HuH-7 (cell line): ENCODE measurements at places on chromosomes 5 and 9.

GRCh38 chr5:14241141-14241540, 98.0 kb downstream of the TRIO start:
- DNase-seq = no peak

DNA sequence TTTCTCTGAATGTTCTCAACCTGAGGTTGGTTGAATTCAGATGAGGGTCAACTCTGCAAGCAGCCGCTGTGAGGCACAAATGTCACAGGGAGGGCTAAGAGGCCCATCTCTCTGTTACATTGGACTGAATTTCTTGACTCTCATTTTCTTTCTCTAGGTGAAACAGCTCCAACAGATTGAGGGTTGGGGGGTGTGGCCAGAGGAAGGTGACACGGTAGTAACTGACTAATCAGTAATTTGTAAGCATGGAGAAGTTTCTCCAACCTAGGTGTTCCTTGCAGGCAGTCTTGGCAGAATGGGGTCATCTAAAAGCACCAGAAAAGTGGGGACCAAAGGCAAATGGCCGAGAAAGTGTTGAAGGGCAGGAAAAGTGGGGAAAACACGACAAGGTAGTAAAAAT, 16.8 kb downstream of the CCT5 start:
- no peak for DNase-seq

GRCh38 chr5:111680737-111681413, 76.1 kb downstream of the NREP start:
- DNase-seq = peak; percentile 33

GRCh38 chr5:34930462-34930844, 1.1 kb downstream of the DNAJC21 start:
- no peak for DNase-seq

DNA sequence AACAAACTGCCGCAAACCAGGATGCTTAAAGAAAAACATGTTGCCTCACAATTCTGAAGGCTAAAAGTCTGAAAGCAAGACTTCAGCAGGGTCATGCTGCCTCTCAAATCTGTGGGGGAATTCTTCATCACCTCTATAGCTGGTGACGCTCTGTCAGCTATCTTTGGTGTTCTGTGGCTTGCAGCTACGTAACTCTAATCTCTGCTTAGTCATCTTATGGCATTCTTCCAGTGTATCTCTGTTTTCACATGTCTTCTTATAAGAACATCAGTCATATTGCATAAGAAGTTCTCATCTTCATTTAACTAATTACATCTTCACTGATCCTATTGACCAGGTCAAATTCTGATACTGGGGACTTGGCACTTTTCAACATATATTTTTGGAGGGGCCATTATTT, 243.0 kb downstream of the CDH10 start:
- DNase-seq = no peak

DNA sequence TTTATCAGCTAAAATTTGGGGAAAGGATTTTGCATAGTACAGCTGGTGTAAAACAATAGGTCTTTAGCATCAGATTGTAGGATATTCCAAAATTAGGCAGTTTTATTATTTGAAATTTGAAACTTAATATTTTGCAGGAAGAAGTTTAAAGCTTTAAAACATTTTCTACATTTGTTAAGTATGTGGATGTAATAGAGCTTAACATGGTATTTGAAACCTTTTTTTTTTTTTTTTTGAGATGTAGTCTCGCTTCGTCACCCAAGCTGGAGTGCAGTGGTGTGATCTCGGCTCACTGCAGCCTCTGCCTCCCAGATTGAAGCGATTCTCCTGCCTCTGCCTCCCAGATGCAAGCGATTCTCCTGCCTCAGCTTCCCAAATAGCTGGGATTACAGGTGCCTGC, 2.9 kb downstream of the DENND4C start:
- DNase-seq = no peak

GRCh38 chr5:119439140-119439631, 13.1 kb upstream of the HSD17B4 start:
- DNase-seq = no peak

GRCh38 chr5:170865622-170866021, 3.8 kb downstream of the RANBP17 start:
- no peak for DNase-seq

- DNase-seq = no peak
These were observed 202.8 kb downstream of the CWC27 start for GRCh38 chr5:64971513-64971912.

GRCh38 chr9:137278061-137278701, 655 bp downstream of the TOR4A start:
- DNase-seq = no peak

DNA sequence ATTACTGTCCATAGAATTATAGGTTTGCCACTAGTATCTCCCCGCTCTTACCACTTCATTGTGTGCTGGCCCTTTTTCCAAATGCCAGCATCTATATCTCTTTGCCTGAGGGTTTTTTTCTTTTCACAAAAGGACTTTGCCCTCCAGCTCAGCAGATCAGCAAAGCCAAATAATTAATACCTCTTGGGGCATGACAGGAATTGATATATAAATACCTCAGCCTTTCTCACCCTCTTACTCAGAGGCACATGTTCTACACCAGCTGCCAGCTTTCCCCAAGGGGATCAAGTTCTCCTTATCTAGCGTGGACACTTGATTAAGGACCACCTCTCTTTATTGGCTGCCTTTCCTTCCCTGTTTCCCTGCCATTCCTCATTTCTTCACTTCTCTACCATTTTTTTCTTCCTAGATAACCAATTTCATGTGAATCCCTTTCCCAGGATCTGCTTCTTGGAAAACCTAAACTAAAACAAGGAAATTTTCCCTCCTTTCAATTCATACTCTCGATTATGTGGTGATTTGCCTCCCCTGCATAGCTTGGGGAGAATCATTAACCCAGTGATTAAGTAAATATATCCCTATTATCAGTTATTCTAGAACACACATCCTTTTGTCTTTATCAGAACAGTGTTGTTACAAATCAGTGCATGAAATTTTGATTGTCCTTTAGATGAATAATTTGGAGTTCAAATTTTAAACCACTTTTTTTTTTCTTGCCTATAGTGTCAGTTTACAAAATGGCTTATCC, 6.9 kb upstream of the NUDT12 start:
- DNase-seq = no peak

DNA sequence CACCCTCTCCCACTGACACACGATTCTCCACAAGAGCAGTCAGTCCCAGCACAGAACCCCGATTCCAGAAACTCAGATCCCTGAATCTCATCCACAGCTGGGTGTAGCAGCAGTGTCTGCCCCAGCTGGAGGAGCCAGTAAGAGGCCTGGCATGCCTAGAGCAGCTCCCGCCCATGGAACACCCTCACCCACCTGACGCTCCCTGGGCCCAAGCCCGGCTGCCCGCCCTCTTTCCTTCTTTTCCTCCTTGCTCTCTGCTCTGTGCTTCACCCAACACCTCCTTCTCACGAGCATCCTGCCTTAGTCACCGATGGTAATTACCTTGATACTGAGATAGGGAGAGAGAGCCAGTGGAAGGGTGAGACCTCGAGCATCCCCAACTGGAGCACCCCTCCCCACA, 8.7 kb downstream of the PCDH1 start:
- DNase-seq = no peak

- DNase-seq = no peak
These were observed 81.8 kb downstream of the PRDM6 start for GRCh38 chr5:123170816-123171215.

GRCh38 chr5:82422751-82423181, 144.6 kb upstream of the RPS23 start:
- no peak for DNase-seq

DNA sequence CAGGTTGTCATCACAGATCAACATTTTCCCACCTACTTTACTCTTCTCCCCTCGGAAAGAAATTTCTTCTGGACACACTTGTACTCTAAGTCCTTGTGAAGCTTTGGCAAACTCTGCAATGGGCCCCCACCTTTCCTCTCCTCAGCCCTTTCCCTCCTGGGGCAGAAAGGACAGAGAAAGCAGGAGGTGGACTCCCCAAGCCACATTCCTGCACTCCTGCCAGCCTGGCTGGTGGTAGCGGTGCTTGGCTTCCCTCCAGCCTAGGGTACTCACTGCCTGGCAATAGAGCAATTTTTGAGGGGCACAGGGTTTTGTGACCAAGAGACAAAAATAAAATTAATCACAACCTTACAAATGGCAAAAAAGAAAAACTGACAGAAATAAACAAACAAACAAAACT, 451.4 kb downstream of the ZSWIM6 start:
- DNase-seq = no peak

DNA sequence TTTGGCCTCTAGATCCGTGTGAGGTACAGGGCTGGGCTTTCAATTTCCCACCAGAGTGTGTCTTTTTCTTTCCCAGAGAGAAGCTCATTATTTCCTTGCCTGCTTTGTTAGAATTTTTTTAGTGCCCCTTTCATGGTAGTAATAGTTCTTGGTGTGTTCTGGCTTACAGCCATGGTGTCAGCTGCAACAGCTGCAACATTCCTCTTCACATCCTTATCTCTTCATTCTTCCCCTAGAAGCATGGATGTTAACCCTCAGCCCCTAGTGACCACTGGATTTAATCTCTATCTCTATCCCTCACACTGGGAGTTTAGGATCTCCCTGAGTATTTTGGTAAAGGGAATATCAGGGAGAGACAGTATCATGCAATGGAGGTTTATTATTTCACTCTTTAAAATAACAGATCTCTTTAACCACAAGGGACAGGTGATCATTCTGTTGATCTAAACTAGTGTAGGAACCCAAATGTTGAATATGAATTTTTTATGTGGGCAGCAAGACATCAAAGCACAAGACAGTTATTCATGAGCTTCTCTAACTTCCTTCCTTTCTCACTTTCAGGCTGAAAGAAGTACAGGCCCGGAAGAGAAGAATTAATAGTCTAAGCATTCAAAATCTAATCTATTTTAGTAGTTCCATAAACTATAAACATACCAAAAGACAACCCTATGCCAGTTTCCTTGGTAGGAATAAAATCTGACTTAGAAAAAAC, 160.2 kb downstream of the FAM170A start:
- no peak for DNase-seq

- DNase-seq = no peak
These were observed 526 bp upstream of the STXBP1 start for GRCh38 chr9:127611603-127611898.

DNA sequence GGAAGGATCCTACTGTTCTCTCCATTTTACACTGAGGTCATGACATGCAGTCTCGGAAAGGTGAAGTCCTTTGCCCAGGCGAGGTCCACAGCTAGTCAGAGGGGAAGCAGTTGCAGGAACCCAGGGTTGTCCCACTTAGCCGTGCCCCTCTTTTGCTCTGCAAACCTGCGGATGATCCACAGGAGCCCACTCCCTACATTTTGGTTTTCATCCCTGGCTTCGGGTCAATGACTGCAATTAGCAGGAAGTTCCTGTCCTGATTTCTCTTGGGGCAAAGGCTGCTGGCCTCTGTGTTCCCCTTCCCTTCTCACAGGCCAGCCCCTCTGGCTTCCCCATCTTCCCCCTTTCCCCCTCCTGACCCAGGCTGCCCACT, 1.3 kb downstream of the SLC2A8 start:
- no peak for DNase-seq

GRCh38 chr5:173642895-173643481, 26.5 kb upstream of the BOD1 start:
- DNase-seq = no peak

DNA sequence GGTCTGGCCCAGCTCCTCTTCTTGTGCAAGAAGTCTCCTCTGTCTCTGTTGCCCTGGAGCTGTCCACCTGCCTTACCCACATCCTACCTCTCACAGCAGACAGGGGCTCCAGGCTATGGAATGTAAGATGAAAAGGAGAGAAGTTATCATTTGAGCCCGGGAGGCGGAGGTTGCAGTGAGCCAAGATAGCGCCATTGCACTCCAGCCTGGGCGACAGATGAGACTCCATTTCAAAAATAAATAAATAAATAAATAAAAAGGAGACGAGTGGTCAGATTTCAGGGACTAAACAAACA, 37.5 kb upstream of the DENND4C start:
- no peak for DNase-seq

DNA sequence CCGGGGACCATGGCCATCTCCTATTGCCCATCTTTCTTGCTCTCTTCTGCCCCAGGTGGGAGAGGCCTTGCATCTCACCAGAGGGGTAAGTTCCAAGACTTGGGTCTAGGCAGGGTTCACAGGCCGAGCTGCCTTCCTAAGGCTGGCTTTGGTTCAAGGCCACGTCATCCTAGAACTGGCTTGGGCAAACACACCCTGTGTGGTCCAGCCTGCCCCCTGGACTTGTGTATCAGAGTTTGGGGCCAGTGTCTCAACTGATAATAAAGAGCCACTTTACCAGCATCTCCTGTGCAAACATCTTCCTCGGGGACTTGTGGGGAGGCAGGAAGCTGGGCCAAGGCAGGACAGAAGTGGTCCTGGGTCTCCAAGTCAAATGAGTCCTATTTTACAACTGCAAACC, 17.8 kb downstream of the BOD1 start:
- DNase-seq = no peak

DNA sequence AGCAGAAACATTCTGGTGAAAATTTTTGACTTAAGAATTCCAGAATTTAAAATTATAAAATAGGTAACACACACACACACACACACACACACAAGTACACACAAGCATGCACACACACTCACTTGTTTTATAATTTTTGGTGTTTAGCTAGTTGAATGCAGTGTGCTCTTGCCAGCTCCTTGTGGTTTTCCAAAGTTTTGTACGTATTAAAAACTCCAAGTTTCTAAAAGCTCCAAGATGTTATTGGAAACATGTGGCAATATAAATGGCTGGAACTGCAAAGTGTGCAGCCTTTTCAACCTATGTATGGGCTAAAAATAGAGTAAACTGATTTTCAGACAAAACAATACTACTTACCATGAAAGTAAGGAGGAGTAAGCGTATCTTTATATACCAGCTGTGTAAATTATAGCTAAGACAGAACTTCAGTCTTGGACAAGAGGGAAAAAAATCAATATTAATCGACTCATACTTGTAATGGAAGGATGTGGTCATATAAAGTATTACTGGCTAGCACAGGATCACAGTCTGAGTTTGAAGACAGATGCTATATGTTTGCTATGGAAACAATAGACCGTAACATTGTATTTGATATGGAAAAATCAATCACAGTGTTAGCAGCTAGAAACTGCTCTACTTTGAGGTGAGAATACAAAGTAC, 727.1 kb upstream of the GRAMD2B start:
- no peak for DNase-seq

- no peak for DNase-seq
These were observed 141.5 kb downstream of the OSTF1 start for GRCh38 chr9:75229605-75230332.

DNA sequence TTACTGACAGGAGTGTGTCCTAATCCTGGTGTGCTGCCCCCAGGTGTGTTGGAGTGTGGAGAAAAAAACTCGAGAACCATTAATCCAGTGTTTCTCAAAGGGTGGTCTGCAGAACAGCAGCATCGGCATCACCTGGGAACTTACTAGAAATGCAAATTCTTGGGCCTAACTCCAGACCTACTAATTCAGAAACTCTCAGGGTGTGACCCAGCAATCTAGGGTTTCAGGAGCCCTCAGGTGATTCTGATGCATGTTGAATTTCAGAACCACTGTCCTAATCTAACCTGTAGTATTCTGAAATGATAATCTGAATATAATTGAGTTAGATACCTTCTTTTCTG, 30.0 kb upstream of the IL6ST start:
- DNase-seq = no peak
